Amniotic stem cell (primary cell): ENCODE measurements at places on chromosomes 13 and 19.

- no peak for DNase-seq
Observed at GRCh38 chr13:24718192-24718965, 38.2 kb downstream of the ATP12A start.

GRCh38 chr19:54023191-54023590 lies 31.8 kb downstream of the CACNG6 start:
- no peak for DNase-seq

DNA sequence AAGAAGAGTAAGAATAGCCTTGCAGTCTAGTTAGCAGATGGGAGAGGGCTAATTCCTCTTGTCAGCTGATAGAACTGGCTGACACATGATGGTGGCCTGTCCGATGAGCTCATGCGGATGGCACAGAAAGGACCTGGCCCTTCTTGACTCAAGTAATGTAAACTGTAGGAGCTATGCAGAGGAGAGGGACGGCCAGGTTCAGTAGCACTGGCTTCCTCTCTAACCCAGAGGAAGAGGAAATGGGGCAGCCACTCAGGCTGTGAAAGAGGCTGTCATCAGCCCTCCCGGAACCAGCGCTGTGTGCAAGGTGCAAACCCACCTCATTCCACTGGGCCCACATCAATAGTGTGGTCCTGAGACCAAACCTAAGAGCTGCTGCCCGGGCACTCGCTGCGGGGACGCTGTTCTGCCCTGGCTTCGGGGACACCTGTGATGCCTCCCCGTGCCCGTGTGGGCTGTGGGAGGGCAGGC lies 30.8 kb upstream of the USE1 start:
- DNase-seq: no peak

GRCh38 chr19:13521066-13521465 lies 14.8 kb upstream of the CACNA1A start:
- no peak for DNase-seq

GRCh38 chr13:33259296-33259695 lies 26.3 kb downstream of the STARD13 start:
- no peak for DNase-seq

DNA sequence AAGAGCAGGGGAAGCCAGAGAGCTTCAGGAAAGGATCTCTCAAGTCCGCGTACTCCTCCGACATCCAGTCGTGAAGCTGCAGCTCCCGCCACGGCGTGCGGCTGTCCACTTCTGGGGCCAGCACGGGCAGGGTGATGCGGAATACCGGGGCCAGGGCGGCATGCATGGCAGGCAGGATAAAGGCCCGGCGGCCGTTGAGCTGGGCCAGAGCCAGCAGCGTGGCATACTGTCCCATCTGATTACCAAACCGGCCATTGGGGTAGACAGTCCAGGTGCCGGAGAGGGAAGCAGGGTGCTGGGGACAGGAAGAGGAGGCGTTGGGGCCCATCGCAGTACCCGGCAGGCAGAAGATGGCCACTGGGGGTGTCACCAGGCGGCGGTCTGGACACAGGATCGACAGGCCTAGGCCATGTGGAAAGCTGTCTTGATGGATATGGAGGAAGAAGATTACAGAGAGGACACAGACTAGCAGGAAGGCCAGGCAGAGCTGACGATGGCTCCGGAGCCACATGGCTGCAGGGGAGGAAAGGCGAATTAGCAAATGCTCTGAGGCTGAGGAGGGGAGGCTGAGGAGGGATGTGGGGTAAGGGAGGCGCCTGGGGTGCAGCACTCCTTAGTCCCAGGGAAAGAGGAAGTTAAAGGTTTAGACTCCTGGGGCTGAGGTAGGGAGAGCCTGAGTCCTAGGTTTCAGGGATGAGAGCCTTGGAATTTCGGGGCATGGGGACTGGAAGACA lies 1.5 kb downstream of the FUT1 start:
- no peak for DNase-seq

GRCh38 chr19:403221-404027 lies 5.5 kb downstream of the C2CD4C start:
- DNase-seq: no peak

DNA sequence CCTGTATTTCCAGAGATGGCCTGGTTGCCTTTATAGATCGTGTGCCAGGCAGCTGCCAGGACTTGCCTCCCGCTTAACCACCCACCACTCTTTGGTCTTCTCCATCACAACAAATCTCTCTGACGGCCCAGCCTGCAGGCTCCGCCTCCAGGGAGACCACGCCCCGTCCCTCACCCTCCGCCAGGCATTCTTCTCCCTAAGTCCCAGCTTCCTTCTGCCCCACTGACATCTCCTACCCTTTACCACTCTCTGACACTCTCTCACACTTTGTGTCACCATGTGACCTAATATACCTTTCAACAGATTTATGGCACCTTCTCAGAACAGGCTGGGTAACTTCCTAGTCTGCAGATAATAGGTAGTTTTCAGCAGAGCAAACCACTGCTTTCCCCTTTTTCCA lies 95.1 kb downstream of the CAB39L start:
- DNase-seq: no peak

DNA sequence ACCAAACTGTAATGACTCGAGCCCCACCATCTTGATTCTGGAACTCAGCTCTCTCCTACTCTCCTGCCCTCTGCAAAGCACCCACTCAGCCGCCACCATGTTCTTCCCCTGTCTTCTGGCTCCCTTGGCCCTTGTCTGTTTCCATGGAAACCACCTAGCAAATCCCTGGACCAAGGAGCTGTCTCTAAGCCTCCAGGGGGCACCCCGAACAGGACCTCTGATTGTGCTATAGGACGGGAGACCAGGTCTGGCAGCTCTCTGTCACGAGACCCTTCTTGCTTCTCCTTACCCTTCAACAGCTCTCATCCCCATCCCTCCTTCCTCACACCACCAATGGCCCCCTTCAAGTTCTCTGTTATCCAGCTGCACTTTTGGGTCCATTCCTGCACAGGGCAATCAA lies 277.7 kb upstream of the ZNF507 start:
- no peak for DNase-seq

DNA sequence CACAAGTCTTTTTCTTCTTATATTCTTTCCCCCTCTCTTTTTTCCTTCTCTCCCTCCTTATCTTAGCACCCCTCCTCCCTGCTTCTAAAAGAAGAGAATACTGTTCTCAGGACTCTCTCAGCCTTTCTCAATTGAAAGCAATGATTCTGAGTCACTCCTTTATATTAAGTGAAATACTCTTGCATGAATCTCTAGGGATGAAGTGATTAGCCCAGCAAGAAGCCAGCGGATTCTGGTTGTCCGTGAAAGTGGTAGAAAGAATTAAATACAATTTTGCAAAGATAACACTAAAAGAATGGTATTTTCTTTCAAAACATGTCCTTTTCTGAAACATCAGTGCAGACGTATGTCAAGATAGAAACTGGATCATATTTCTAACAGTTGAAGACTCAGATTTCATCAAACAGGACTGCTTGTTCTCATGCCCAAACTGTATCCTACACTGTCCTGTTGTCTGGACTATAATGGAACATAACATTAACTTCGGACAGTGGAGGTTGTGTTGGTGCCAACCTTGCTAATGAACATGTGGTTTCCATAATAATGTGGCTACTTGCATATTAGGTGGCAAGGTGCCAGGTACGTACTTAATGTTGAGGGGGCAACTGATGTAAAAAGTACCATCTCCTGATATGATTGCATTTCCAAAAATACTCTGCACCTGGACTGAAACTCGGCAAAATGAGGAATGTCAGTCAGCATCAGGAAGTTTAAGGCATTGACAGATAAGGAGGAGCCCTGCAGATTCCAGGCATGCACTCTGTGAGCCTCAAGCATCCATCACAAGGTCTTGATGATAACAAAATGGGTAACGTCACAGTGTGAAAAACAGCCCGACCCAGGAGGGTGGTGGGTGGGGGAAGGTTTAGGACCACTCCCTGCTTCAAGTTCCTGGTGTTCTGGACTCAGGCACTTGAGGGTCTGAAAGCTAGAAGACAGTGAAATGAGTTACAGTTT lies 357.2 kb downstream of the DLEU7 start:
- peak; percentile 6 for DNase-seq

DNA sequence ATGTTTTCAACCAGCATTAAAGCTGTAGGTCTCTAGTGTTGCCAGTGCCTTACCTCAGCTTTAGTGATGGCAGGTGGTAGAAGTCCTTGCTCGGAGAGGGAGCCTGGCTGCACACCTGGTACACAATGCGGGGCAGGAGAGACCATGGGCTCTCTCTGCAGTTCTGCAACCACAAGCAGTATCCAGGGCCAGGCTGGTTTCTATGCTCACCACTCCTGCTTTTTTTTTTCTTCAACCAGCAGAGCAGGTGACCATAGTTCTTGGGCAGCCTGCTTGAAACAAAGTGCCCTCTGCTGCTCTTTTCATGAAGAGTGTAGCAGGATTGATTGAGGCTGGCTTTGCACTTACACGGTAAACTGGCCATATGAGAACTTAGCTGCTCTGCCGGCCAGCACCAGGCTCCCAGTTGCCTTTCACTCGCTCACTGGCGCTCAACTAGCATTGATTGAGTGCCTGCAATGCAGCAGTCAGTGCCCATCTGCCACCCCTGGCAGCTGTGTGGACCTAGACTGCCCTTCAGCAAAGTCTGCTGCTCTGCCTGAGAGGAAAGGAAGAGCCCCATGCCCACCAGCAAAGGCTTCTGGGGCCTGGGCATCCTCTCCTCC lies 4.4 kb upstream of the CHAMP1 start:
- no peak for DNase-seq

DNA sequence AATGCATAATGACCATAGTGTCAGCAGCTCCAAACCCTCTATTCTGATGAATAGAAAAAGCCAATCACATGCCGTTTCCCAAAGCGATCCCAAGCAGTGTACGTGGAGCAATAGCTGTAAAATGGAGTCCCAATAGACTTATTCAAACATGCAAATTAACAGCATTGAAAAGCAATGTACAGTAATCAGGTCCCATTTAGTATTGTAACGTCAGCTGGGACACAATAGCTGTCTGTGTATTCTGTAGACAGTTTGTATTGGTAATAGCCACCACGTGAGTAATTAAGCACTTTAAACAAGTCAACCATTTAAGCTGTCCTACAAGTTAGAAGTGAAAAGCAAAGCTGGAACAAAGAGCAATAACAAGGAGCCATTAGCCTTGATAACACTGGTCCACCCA lies 698.2 kb downstream of the PCDH17 start:
- no peak for DNase-seq

- no peak for DNase-seq
Observed at GRCh38 chr19:3065675-3066357, 3.5 kb upstream of the TLE5 start.

GRCh38 chr13:27691207-27691606 lies 69.5 kb downstream of the POLR1D start:
- DNase-seq: no peak

DNA sequence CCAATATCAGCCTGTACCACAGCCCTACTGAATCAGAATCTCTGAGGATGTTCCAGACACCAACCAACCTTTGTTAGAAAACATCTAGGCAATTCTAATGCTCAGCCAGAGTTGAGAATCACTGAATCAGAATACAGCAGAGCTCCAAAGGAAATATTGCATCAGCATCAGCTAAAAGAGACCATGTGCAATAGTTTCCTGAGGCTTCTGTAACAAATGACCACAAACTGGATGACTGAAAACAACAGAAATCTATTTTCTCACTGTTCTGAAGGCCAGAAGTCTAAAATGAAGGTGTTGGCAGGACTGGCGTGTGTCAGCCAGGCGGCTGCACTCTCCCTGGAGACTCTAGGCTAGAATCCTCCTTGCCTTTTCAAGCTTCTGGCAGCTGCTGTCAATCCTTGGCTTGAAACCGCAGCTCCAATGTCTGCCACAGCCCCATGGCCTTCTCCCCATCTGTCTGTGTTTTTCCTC lies 1.2 kb upstream of the DCT start:
- DNase-seq: no peak

DNA sequence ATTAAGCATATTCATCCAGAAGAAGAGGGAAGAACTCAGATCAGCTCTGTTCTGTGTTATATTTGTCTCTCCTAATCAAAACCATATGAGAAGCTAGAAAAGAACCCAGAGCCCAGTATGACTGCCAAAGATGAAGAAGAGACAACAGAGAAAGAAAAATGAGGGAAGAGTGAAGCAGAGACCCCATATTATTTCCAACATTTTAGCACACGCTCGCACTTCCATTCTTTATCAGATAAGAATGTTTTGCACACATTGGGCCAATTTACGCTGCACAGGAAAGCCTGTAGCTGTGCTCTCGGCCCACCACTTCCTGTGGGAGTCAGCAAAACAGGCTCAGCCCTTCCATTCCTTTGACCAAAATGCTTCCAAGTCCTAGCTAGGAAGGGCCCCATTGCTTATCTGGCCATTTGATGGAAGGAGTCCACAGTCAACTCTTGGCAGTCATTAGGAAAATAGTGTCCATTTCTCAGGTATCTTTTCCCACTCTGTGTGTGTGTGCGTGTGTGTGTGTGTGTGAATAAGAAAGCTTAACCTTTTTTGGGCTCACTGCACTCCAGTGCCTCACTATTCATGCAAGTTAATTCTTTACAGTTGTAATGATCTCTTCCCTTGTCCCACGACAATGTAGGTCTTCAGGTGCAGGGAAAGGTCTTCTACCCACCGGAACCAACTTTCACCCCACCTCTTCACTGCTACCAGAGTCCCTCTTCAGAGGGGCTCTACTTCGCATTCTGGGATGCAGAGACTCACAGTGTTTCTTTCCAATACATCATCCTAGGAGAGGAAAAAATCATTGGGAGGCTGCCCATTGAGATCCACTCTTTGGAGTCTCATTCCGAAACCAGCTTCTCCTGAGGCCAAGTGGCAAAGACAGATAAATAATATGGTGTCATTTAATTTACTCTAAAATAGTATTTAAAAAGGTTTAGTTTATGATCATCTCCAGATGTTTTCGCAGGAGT lies 237.5 kb downstream of the COG6 start:
- DNase-seq: no peak

DNA sequence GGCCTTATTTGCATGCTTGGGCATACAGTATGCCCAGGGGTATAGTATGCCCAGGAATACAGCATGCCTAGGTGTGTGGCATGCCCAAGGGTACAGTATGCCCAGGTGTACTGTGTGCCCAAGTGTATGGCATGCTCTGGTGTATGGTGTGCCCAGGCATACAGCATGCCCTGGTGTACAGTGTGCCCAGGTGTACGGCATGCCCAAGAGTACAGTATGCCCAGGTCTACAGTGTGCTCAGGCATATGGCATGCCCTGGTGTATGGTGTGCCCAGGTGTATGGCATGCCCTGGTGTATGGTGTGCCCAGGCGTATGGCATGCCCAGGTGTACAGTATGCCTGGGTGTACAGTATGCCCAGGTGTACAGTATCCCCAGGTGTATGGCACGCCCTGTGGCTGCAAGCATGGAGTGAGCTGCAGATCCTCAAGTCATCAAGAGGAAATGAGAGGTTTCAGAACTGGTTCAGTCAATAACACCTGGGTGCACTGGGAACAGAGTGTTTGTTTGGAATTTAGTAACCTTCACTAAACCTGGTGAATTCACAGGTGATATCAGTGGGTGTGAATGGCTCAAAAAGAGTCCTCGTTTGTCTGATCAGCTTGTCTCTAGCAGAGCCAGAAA lies 7.8 kb upstream of the C13orf42 start:
- DNase-seq: no peak

GRCh38 chr13:96141032-96141431 lies 51.1 kb downstream of the HS6ST3 start:
- DNase-seq: peak; percentile 8
